ENCODE measurements at places on chromosomes 1 and 21. TPM values are rescaled to one million over a fixed set of nuclear protein-coding genes. Genes with fewer than 3 reads are reported as not detected.

USH2A gene
- not detected for total RNA-seq

FNDC10 gene
- 6.7 TPM for total RNA-seq

- H3K36me3 ChIP-seq, result no peaks in the 10 kb centered on the region
- no peak overlapping the region for H3K27ac ChIP-seq
- DNase-seq, result no peak
- no peak overlapping the region for H3K4me3 ChIP-seq
- H3K4me1 ChIP-seq, result no peaks in the 10 kb centered on the region
Observed at GRCh38 chr1:172269084-172269483, 151.4 kb upstream of the C1orf105 start.

GRCh38 chr1:243848858-243849420 is 1.1 kb downstream of the AKT3 start:
- H3K27ac ChIP-seq, result peak overlapping the region; percentile 92
- no peak for DNase-seq
- H3K4me3 ChIP-seq, result peak overlapping the region; percentile 90
- no peaks in the 10 kb centered on the region for H3K27me3 ChIP-seq
- no peaks in the 10 kb centered on the region for H3K4me1 ChIP-seq
- no peaks in the 10 kb centered on the region for H3K36me3 ChIP-seq

DNA sequence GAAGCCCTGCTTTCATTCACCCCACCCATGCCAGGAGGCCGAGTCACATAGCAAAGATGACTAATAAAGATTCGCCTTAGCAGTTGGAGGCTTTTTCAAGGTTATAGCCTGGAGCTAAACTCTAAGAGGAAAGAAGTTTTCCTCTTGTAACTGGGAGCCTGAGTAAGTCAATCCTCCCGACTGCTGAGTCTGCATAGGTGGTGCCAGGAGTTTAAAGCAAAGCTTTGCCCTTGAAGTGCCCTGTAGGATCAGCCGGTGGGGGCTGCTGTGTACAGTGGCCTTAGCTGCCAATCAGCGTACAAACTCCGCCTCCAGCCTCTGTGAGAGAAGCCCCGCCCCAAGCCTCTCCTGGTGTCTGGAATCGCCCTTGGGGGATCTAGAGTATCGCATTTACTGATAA is 147.5 kb upstream of the SPATA6 start:
- no peak overlapping the region for H3K27ac ChIP-seq
- H3K4me3 ChIP-seq, result no peak overlapping the region
- H3K4me1 ChIP-seq, result no peaks in the 10 kb centered on the region
- H3K27me3 ChIP-seq, result peaks cover 60% of the 10 kb centered on the region

All from esophagus squamous epithelium (tissue), 5 donors.